Right atrium auricular region (tissue), 2 donors: ENCODE measurements at places on chromosomes 1 and 21.

GRCh38 chr1:151540021-151540981, at the start of gene TUFT1:
Gene TUFT1, plus strand, starts transcription at chr1:151540309. Its CDS starts 58 bp downstream, at chr1:151540367.
- peak; percentile 92 for DNase-seq

DNA sequence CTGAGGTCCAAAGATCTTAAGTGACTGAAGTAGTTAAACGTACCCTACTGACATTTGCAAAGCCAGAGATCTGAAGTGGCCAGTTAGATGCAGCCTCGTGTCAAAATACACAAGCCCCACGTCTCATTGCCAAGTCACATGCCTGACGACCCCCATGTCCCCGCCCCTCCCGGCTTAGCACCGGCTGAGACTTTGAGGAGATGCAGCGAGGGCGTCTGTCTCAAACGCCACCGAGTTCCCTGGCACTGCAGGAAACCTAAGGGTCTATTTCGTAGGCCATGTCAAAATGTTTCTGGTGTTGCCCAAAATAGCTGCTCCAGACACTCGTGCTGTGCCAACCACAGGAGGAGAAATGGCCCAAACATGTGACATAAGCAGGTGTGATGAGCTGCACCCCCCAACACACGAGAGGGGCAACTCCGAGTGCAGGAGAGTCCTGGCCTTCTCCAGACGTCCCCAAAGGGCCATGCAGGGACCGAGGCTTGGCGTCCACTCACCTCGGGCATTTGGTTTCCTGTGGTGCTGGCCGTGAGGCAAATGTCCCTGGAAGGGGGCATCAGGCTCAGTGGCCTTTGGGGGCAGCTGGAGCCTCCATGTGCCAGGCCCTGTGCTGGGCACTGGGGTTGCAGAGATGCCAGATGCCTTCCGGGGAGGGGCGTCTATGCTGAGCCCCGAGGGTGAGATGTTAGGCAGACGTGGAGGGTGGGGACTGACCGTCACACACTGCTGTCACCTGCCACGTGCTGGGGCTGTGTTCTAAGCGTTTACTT, 67.0 kb downstream of the MATN1 start:
- DNase-seq = no peak

GRCh38 chr21:39022466-39022862, 160.8 kb downstream of the PSMG1 start:
- no peak for DNase-seq

DNA sequence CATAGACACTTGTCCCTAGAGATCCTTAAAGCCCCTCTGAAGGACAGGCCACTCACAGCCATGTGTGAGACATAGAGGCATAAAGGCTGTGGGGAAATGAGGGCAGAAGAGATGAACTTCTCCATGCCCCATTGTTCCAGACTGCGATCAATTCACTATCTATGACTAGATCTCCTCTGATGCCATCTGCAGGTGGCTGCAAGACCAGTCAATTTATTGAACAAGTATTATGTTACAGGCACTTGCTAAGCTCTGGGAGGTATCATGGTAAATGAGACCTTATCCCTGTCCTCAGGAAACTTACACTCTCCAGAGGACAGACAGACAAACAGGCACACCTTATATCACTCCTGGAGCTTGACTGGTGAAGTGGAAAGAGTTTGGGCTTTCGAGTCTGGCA, 22.9 kb downstream of the UBIAD1 start:
- no peak for DNase-seq

DNA sequence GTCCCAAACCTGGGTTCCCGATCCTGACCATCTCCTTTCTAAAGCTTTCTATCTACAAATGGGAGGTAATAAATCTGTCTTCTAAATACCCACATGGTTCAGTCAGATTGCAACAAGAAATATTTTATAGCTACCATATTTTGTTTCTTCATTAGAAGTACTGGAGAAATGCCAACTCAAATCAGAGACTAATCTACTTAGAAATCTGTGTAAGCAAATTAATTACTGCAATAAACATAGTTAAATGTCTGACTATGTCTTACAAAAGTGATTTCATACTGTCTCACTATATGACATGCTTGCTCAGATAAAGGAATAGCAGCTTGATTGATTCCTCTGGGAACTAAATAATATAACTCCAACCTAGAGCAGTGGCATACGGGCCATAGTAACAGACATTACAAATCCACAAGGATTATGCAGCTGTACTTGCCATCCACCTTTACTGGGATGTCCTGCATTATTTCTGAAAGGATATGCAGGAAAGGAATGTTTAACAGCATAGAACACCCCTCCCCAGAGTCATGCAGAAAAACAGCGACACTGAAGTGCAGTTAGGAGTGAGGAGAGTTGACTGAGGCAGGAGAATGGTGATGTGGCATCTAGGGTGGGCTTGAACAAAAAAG, 80.3 kb downstream of the PCNX2 start:
- DNase-seq = no peak
